Stimulated activated CD8-positive, alpha-beta memory T cell treated with anti-CD3 and anti-CD28 coated beads, Interleukin-12 subunit alpha, Interleukin-12 subunit beta, amount 100 ng/mL, for 1 hour (primary cell): ENCODE measurements at places on chromosomes 1 and 21.

DNA sequence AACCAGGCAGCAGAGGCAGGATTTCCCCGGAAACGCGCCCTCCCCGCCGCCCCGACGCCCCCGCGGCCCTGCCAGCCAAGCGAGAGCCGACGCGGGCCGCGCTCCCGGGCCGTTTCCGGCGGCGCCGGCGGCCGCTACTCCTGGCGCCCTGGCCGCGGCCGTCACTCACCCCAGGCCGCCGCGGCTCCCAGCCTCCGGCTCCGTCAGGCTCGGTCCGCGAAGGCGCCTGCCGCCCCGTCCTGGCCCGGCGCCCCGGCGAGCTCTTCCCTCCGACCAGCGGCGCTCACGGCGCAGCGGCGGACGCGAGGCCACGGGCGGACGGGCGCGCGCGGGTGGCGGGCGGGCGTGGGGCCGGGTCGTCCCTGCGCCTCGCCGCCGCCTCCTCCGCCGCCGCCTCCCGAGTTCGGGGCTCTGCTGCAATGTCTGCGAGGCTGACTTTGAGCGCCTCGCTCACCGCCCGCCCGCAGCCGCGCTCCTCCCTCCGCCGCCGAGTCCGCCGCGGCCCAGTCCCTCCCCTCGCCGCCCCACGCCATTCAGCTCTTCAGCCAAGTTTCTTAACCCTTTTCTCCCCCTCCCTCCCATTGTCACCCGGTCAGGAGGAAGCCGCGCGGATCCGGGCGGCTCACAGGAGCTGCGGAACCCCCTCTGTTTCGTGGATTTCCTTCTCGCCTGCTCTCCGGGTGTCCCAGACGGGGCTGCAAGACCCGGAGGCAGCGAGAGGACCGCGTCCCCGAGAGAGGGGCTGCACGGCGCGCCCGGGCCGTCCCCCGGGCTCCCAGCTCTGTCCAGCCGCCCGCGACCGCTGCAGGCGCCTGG, at the start of gene NRIP1:
Gene NRIP1 (minus strand): TSS at position 425 of the 816 bp plus-strand sequence. CDS start 96,808 bp downstream, outside the sequence.
- DNase-seq = peak; percentile 59

DNA sequence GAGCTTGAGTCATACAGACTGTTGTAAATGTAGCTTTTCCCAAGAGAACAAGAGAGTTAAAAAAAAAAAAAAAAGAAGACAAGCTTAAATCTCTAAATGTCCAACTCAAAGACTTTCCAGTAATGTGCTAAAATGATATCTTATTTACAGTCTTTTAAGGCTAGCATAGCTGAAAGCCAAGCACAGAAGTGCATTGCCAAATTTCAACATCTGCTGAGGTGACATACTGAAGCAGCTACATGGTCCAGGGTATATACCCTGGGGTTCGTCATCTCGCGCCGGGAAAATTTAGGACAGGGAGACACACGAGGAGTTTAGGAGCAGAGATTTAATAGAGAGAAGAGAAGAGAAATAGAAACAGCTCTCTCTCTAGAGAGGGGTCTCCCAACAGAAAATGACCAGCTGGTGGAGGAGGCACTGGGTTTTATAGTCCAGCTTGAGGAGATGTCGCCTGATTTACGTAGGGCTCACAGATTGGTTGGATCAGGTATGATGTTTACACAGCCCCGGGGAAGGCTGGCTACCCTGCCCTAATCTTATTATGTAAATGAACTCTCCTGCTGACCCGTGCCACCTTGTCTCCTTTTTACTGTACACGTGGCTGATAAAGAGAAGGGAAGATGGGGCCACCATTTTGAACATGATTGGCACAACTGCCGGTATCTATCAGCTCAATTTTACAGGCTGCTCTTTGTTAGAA, 172.7 kb downstream of the TRIM33 start:
- DNase-seq = no peak

DNA sequence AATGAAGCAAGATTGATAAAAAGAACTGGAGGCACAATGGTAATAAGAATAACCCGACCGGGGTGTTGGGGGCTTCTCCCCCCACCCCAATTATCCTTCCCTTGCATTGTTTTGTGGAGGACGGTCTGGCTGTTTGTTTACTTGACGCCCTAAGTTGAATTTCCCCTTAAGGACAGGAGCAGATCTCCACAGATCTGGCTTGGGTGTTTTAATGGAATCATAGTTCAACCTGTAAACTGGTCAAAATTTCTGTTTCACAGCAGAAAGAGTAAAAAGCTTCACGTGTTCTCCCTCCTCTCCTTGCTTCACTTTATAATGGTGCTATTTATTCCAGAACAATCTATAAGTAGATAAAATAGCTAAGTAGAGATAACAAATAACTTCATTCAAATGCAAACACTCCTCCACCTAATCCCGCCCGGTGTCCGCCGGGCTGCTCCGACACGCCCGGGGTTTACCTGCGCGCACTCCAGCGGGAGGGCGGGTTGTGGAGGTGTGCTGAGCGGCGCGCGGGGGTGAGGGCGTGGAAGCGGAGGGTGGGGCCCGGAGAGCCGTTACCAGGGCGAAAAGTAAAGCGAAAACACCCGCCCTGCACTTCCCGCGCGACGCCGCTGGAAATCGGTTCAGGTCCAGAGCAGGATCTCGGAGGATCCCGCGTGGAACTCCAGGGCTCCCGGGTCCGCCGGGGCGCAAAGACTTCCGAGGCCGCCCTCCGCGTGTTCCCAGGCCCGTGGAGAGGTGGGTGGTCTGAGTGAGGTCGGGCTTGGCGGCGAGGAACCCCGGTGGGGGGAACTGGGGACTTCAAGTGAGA, 2.0 kb upstream of the ATF3 start:
- no peak for DNase-seq

GRCh38 chr21:32940079-32941014, 85.4 kb upstream of the OLIG2 start:
- DNase-seq = peak; percentile 27

- no peak for DNase-seq
These were observed 54.6 kb downstream of the TGFBR3 start for GRCh38 chr1:91831132-91831930.

DNA sequence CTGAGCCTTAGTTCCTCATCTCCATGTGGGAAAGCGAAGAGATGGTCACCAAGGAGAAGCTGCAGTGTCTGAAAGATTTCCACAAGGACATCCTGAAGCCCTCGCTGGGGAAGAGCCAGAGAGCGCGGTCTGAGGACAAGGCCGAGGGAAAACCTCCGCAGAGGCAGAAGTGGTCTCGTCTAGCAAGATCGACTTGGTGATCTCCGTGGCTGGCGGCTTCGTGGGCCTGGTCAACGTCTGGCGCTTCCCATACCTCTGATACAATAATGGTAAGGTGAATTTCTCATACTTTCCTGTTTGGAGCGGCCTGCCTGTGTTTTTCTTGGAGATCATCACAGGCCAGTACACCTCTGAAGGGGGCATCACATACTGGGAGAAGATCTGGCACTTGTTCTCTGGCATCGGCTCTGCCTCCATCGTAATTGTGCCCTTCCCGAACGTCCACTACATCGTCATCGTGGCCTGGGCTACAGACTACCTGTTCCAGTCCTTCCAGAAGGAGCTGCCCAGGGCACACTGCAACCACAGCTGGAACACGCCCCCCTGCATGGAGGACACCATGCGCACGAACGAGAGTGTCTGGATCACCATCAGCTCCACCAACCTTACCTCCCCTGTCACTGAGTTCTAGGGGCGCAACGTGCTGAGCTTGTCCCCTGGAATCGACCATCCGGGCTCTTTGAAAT, 841.1 kb upstream of the TMPRSS15 start:
- no peak for DNase-seq

DNA sequence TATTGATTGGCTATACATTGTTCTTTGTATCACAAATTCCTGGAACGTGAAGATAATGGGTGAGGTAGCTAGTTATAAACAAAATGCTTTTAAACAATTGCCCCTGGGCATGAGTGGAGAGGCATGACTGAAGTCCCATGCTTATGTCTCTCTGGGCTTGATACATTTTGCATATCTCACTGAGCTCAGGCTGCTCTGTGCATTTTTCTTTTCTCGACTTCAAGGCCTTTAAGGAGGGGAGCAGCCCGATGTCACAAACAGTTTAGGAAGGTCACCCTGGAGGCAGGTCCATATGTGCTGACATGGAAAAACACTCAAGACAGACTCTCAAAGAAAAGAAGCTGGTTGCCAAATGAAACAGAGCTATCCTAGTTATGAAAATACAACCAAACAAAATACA, 80.1 kb upstream of the PUM1 start:
- DNase-seq = no peak

DNA sequence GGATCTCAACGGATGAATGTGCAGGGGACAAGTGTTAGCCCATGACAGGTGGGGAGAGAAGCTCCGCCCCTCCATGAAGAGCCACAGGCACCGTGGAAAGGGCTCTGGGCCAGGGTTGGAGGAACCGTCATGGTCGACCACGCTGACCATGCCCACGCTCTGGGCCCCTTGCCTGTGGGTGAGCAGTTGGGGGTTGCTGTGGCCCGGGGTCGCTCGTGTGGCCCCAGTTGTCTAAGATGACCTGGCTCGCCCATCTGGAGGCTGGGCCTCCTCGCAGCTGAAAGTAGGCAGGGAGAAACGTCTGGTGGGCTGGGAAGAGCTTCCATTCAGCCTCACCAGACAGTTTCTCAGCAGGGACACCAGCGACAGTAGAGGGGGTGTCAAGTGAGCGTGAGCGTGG, 13.1 kb upstream of the UTS2 start:
- DNase-seq = no peak

DNA sequence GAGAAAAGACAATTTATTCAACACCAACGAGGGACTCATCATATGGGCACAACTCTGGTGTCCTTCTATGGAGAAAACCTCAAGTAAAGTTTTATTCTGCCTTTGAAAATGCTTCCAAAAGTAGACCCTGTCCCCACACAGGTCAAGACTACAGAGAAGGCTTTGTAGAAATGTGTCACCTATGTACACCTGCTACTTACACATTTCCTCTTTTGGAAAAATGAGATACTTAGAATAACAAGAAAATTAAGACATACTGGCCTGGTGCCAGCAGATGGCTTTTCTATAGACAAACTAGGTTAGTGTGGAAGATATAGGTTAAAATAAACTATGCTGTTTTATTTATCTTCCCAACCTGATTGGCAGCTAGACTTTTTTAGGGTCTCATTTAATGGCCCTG, 13.6 kb downstream of the POGK start:
- no peak for DNase-seq

DNA sequence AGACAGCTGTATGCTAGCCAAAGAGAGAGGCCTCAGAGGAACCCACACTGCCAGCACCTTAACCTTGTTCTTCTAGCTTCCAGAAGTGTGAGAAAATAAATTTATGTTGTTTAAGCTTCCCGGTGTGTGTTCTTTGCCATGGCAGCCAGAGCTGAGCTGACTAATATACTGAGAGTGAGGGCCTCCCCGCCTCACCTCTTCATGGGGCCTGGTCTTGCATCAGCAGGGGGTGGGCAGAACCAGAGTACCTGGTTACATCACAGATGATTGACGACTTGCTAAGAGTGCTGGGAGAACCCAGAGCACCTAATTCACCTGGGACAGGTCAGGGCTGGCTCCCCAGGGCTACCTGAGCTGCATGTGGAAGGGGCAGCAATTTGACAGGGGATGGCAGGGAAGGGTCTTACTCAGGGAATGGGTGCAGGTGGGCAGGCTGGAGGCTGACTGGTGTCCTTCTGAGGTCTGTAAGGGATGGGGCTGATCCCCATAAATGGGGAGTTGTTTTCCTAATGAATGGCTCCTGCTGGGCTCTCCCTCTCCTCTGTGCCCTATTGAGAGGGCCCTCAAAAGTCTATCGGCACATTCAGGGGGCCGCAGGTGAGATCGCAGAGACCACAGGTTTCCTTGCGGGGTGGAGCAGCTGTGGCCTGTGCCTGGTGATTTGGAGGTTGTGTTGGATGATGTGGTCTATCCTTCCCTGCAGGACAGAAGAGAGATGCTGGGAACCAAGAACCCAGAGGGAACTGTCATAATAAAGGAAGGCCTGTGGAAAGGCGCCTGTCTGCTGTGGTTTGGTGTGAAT, 60.6 kb upstream of the ETV3 start:
- DNase-seq = no peak

GRCh38 chr1:151945725-151946722, 36.7 kb upstream of the THEM4 start:
- peak; percentile 77 for DNase-seq

- no peak for DNase-seq
These were observed 160.5 kb downstream of the PEX14 start for GRCh38 chr1:10635085-10635896.

DNA sequence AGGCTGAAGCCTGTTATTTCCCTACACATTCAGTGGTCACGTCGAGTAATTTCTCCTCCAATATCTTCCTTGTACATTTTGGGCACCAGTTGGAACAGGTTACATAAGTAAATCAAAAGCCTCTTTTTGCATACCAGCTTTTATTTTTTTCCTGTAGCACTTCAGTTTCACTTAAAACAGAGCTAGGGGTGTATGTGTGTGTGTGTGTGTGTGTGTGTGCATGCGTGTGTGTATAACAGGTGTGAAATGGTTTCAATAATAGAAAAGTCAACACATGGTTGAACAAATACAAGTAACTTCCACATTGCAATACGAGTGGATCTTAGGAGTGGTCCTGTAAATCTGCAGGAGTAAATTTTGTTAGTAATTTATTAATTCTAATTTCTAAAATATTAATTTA, 3.0 kb upstream of the MAN1A2 start:
- no peak for DNase-seq

DNA sequence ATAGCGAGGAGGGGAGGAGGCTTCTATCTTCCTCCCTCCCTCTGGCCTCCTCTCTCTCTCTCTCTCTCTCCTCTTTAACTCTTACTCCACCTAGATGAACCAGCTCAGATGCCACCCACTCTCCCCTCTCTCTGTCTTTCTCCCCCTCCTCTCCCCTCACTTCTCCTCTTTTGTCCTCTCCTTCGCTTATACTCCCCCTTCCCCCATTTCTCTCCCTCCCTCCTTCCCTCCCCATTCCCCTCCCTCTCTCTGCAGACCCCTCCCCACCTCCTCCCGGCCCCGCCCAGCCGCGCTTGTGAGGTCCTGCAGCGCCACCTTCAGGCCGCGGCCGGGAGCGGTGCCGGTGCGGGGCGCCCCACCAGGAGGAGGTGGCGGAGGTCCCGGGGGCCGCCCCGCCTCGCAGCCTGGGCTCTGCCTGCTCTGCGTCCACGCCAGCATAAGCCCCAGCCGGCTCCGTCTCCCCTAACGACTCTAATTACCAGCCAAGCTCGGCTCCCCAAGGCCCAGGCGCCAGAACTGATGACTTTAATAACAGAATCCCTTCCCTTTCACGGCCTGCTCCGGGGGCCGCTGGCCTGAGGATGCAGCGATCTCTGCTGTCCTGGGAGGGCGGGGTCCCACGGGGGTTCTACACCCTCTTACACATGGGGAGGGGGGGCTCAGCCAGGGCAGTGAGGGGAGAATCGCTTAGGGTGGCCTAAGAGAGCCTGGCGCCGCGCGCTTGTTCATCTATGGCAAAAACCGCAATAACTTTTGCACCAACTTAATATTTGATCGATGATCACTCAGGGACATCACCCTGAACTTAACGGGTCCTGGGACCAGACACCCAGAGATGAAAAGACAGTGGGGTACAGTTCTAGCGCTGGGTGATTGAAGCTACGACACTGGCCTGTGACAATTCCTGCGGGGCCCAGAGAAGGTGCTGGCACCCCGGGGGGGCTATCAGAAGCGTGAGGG, 637.3 kb downstream of the MATN1 start:
- DNase-seq = no peak
